ENCODE measurements at places on chromosomes 12 and 14. TPM values are rescaled to one million over a fixed set of nuclear protein-coding genes. Genes with fewer than 3 reads are reported as not detected.

GPR137C gene
- 0.76 TPM for total RNA-seq

WBP11 gene
- total RNA-seq = 45.0 TPM

KRT83 gene
- total RNA-seq = not detected

ETFBKMT gene
- 3.6 TPM for total RNA-seq

IL22 gene
- total RNA-seq = not detected

CLEC6A gene
- total RNA-seq = 0.98 TPM

DPPA3 gene
- total RNA-seq = not detected

Measured in upper lobe of left lung (tissue), 6 donors.